Activated naive CD4-positive, alpha-beta T cell treated with anti-CD3 and anti-CD28 coated beads for 36 hours (primary cell): ENCODE measurements at places on chromosomes 3 and 15. TPM values are rescaled to one million over a fixed set of nuclear protein-coding genes. Genes with fewer than 3 reads are reported as not detected.

DNA sequence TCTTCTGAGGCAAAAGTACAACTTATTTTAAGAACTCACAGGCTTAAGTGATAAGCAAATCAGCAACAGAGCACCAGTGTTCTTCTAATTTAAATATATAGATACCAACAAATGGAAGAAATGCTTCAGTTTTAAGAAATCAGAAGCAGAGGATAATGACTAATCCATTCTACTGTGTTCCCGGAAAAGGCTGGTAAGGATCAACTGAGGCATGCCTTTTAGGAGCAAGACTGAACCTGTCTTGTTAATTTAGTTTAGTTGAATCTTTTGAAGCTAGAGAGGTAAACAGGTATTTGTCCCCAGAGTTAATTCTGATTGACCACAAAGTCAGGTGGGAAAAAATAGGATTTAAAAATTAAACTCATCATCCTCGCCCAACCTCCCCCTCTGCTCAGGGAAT is 51.8 kb downstream of the TAMM41 start:
- DNase-seq, result no peak

- no peak for DNase-seq
Observed at GRCh38 chr3:194166682-194167479, 30.9 kb downstream of the HES1 start.

GRCh38 chr3:158563076-158563475 is 7.9 kb upstream of the MLF1 start:
- no peak for DNase-seq

SERINC4 gene
- 0.15 TPM for total RNA-seq

PLA1A gene
- total RNA-seq, result not detected

NUP210 gene
- 148 TPM for total RNA-seq

CAMP gene
- total RNA-seq, result not detected

PRR20G gene
- total RNA-seq, result not detected

DNA sequence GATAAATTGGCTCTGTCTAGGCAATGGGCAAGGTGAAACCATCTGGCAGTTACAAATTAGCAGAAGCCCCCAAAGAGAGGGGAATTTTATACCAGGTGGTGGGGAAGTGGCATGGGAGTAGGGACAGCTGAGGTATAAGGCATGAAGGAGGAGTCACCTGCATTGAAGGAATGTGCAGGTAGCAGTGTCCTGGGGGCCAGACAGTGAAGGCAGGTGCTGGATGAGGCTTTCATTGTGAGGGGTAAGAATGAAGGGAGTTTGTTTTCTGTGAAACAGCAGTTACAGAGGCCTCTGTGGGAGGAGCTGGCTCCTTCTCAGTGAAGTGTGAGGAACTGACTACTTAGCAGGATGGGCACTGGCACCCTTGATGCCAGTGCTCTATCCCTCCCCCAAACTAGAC is 19.1 kb upstream of the PXYLP1 start:
- DNase-seq, result no peak

NR2E3 gene
- total RNA-seq, result not detected

COMMD4 gene
- total RNA-seq, result 65.8 TPM

EPB42 gene
- not detected for total RNA-seq

DNA sequence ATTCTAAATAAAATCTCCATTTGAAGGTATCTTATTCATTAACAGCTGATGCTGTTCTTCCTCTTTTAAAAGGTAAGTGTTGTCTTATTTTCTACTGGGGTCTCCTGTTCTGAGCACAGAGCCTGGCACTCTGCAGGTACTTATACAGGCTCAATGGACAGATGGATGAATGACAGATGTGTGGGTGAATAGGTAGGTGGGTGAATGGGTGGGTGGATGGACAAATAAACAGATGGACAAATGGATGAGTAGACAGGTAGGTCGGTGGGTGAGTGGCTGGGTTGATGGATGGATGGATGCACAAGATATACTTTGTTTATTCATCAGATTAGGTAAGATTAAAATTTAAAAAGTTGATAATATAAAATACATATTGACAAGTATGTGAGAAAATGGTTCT is 53.5 kb downstream of the SLC41A3 start:
- no peak for DNase-seq

HTR3E gene
- not detected for total RNA-seq

GRCh38 chr3:51828297-51828696 is 33.1 kb upstream of the IQCF2 start:
- no peak for DNase-seq

GRCh38 chr15:97072545-97072944 is 742.0 kb downstream of the NR2F2 start:
- no peak for DNase-seq

GOLGA6A gene
- total RNA-seq, result 0.14 TPM

DNA sequence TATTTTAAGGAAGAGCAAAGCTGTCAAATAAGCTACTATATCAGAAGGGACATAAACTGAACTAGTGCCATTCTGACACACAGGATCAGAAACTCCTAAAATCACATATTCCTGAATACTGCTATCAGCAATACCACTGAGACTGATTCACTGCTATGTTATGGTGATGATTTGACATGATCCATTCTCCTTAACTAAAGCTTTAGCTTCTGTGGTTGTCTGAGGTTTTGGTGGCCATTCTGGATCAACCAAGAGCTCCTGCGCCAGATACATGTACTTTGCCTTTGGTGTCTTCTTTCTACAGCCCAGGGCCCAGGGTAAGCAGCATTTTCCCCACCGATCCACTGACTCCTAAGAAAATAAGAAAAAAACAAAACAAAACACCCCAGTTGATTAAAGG is 6.7 kb upstream of the GP5 start:
- DNase-seq, result no peak

GRCh38 chr3:188434594-188434993 is 280.6 kb downstream of the LPP start:
- no peak for DNase-seq

ROBO2 gene
- total RNA-seq, result not detected

DNA sequence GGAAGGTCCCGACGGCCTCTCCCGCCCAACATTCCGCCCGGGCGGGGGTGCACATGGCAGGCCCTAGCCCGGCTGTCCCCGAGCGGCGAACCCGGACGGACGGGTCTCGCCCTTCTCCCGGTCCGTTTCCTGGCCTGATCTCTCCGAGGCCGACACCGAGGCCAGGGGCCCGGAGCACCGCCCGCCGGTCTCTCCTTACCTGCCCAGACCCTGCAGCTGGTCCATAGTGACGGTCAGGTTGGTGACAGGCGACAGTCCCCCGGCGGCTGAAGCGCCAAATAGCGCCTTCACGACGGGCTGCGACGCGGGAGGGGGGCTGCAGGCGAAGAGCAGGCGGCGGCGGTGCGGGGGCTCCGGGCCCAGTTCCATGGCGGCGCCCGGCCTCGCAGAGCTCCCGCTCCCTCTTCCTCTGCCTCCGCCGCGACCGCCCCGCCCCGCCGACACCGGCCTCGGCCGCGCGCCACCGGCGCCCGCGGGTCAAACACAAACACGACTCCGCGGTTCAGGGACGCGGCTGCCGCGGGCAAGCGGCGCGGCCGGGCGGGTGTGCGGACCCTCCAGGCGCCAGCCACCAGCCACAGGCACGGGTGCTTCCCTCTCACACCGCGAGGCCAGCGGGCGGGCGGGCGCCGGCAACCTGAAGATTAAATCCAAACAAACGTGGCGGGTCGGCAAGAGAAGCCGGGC is 495 bp downstream of the CDC25A start:
- DNase-seq, result peak; percentile 48

OR5K2 gene
- not detected for total RNA-seq

IQCF5 gene
- total RNA-seq, result not detected

DNA sequence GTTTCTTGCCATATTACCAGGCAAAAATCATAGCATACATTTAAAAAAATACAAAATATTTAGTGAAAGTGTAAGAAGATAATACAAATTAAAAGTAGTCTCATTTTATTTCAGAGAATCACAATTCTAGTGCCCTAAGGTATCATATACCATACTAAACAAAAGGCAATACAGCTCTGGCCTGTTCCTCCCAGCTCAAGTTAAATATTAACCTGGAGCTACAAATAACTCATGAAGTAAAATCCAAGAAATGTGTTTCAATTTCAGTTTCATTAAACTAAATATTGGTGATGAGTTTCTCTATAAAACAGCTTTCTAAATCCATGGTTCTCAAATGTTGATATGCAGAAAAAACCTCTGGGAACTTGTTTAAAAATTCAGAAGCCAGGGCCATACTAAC is 67.7 kb downstream of the INO80 start:
- DNase-seq, result no peak

AADAC gene
- total RNA-seq, result not detected

- DNase-seq, result no peak
Observed at GRCh38 chr3:197339841-197340520, 41.6 kb upstream of the DLG1 start.

GRCh38 chr15:35061825-35062737 is 23.0 kb downstream of the NANOGP8 start:
- DNase-seq, result no peak

DNA sequence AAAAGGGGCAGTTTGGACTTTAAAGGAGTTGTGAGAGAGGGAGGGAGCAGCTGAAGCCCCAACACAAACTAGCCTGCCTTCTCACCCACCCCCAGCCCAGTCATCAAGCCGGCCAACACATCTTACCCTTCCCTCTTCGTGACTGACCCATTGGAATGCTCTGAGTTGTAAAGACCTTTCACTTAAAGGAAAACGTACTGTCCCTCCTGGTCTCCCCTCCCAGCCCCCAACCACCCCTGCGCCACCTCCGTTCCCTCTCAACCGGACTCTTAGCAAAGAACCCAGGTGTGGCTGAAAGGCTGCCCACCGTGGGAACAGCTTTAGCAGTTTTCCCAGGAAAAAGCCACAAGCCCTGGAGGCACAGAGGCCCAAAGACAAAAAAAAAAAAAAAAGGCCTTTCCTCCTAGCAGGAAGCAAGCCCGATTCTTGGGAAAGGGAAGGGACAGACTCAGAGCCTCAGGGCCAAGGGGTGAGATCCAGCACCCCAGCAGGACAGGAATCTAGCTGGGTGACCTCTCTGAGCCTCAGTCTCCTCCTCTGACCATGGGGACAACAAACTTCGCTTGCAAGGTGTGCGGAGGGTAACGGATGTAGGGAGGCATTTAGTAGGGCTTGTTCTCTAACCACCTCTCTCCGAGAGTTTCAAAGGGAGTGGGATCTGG is 2.4 kb downstream of the CYP11A1 start:
- DNase-seq, result no peak
